ENCODE measurements at places on chromosomes 3 and 15.

DNA sequence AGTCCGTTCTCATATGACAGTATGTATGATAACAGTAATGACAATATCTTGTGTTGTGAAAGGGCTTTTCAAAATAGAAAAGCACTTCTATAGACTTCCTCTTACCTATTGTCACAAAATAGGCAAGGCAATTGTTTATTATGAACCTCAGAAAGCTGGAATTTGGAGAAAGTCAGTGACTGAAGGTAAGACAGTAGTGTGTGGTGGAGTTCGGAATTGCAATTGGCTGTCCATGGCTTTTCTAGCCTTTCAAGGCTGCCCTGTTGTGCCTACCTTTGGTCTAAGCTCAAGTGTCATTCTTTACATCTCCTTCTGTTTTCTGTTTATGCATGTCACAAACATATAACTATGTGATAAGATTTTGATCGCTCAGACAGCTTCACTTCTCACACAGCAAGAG is 219.3 kb upstream of the NR2E3 start:
- no peak for DNase-seq

DNA sequence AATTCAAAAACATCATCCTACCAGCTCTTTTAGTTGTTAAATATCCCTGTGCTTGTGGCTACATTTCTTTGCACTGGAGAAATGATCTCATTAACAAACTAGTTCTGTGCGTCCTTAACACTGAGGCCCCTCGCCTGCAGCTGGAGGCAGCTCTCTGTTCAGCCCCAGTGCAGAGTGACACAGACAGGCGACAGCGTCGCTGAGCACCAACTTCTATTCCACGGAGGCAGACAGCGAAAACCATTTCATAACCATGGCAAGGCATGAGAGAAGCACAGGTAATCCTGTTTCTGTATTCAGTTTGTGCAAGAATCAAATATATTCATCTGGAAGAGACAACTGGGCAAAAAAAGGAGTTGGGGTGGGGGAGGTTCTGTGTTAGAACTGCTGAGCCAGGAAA is 530.7 kb downstream of the ZIC1 start:
- DNase-seq = no peak

DNA sequence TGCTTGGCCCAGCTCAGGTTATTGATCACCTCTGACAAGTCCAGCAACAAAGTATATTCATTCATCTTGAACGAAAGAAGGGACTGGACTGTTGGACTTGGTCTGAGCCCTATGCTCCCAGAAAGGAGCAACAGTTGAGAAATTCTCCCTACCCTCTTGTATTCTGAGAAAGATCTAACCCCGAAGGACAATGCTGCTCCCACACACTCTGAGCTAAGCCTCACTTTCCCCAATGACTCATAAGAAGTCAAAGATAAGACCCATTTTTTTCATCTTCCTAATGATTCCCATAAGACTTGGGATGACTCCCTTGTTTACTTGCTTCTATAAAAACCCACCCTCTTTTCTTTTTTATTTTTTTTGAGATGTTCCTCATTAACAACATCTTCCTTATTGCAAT is 549.4 kb upstream of the MDFIC2 start:
- no peak for DNase-seq

DNA sequence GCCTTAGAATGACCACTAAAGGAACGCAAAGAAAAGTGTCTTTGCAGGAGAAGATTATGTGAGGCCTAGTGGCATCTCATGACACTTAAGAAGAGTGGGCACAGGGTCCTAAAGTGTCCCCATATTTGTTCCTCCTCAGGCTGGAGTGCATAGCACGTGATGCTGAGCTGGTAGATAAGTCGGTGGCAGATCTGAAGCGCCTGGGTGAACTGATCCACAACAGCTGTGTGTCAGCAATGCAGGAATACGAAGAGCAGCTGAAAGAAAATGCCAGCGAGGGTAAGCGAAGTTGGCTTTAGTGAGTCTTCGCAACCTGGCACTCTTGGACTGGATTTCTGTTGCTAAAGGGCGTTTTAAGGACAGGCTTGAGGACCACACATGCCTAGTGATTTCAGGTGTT is 92.6 kb downstream of the CHD2 start:
- DNase-seq = no peak

DNA sequence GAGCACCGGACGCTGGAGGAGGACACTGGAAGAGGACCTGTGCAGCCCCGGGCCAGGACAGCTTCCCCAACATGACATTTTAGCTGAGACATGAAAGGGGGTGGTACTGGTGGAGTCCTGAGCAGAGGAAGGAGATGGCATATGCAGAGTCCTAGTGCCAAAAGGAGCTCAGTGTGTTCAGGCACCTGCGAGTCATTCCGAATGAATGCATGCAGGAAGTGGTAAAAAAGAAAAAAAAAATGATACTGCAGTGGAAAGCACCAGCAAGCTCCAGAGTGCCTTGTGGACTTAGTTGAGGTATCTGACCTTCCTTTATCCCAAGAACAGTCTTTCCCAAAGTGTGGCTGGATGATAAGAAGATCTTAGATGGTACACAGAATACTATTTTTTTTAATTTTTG is 6.6 kb upstream of the ZNF148 start:
- peak; percentile 19 for DNase-seq

- DNase-seq = peak; percentile 49
Measured at GRCh38 chr15:94287794-94288246, 56.5 kb downstream of the MCTP2 start.

- DNase-seq = no peak
Measured at GRCh38 chr3:114794894-114795630, 352.0 kb downstream of the ZBTB20 start.

DNA sequence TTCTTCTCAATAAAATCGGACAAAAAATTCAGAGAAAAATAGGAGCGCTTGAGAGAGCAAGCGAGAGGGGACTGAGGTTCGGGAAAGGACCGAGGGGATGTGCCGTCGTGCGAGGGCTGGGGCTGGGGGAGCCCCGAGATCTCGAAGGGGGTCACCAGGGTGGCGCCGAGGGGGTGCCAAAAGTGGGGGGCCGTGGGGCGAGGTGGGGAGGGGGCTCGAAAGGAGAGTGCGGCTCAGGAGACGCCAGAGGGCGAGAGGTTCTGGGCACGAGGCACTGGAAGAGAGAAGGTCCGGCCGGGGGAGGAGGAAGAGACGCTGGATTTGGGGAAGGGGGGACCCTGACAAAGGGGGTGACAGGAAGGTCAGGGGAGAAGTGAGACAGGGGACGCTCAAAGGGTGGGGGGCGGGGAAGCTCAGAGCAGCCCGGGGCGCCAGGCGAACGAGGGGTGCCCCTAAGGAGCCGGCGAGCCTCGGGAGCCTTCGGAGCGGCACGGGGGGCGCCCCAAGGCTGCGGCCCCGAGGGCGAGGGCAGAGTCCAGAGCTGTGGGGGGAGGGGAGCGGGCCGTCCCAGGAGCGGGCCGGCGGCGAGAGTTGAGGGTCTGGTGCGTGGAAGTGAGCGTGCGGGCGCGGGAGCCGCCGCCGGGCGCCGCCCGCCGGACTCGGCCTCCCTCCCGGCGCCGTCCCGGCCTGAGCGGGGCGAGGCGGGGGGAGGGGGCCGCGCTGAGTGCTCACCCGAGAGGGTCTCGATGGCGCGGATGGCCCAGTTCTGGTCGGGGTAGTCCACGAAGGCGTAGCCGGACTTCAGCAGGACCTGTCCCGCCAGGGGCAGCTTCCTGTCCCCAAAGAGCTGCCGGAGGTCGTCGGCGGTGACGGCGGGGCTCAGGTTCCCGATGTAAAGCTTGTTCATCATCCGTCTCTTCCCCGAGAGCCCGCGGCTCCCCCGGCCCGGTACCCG is 514 bp downstream of the IGF2BP2 start:
- peak; percentile 29 for DNase-seq

GRCh38 chr15:75112848-75113492 is 88.7 kb upstream of the C15orf39 start:
- no peak for DNase-seq

GRCh38 chr15:51718219-51718618 is 19.2 kb downstream of the LYSMD2 start:
- DNase-seq = no peak

GRCh38 chr15:79965846-79966630 is 5.0 kb downstream of the BCL2A1 start:
- DNase-seq = no peak

GRCh38 chr3:22159004-22159695 is 408.1 kb upstream of the ZNF385D start:
- DNase-seq = no peak

- no peak for DNase-seq
Measured at GRCh38 chr3:185851959-185852358, 27.1 kb upstream of the IGF2BP2 start.

DNA sequence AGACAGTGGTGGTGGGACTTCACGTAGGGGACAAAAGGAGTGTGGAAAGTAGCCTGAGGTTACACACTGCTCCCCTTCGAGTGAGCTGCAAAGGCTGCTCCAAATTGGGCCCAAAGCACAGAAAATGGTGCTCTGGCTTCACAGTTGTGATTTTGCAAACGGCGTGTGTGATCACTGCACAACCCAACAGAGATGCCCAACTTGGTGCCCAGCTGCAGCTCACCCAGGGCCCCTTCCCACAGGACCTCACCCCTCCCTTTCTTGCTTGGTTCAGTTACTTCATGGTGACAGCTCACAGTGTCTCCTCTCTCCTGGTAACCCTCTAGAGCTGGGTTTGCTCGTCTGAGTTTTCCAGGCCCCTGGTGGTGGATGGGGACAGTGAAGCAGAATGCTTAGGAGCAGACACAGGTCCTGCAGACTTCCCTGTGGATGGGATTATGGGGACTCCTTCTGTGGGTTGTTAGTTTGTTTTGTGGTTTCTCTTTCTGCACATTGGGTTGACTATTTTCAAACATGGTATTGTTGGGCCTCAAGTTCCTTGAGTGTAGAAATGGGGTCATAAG is 98.3 kb downstream of the TOP2B start:
- no peak for DNase-seq

DNA sequence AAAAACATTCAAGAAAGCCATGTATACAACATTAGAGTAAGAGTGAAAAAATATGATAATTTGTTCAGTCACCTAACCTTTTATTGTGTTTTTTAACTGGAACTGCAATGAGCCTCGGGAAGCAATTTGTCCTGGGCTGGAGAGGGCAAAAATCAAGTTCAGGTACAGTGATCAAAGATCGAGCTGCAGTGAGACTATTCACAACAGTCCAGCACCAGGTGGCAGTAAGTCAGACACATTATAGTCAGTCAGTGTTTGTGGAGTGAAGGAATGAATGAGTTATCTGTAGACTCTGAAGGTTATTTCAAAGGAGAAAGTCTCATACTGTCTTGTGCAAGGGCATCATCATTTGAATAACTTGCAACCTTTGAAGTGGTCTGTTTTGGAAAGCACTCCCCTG is 116.6 kb downstream of the CHDH start:
- no peak for DNase-seq

GRCh38 chr3:176395240-176395639 is 802.0 kb downstream of the TBL1XR1 start:
- no peak for DNase-seq

GRCh38 chr3:163368168-163368567 is 1710.1 kb downstream of the SI start:
- no peak for DNase-seq

DNA sequence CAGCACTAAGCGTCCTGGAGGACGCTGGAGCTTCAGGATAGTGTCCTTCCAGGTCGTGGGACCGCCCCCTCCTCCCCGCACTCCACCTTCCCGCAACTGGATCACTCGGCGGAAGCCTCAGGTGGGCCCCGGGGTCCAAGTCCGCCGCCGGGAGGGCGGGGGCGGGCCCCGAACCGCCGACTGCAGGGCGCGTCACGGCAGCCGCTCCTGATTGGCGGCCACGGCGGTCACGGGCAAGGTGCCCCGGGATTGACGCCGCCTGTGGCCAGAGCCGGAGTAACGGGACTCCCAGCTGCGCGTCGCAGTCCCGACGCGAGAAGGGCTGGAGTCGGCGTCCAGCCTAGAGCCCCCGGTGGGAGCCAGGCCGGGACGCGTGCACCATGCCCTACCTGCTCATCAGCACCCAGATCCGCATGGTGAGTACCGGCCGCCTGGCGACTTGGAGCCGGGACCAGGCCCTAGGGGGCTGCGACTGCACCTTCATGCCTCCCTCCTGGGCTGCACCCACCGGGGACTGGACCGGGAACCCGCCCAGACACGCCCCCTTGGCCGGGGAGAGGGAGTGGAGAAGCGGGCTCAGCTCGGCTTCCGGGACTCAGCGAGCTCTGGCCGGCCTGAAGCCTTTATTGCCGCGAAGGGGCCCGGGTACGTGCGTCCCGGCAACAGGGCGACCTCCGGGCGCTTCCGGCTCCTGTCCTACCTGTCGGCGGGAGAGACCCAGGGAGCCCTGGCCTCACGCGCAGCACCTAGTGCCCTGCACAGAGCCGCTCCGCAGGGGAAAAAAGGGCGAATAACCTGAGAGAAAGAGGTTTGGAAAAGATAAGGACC is at the start of gene GCHFR:
Gene GCHFR, plus strand, starts transcription at position 268 of the 828 bp plus-strand sequence. Its CDS starts 113 bp downstream, at position 381.
- peak; percentile 74 for DNase-seq

DNA sequence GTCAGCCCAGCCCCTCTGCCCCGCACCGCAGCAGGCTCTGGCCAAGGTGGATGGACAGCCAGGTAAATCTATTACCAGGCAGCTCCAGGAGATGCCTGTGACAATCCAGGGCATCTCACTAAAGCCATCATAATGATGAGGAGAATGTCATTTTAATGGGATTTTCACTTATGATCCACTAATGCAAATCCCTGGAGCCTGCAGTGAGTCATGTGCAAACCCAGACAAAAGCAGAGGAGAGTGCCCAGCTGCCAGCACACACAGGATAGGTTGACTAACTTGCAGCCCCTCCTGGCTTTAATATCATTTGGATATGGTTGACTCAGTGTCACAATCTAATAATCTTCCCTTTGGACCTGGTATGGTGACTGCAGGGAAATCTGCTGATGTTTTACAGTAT is 206.9 kb upstream of the TRIM42 start:
- no peak for DNase-seq

- DNase-seq = no peak
Measured at GRCh38 chr15:67303490-67304363, 49.1 kb downstream of the IQCH start.

GRCh38 chr15:101641129-101641764 is 10.9 kb downstream of the TM2D3 start:
- peak; percentile 75 for DNase-seq

GRCh38 chr15:89680282-89680873 is 1.2 kb upstream of the PLIN1 start:
- no peak for DNase-seq

GRCh38 chr3:78249294-78249693 is 1209.4 kb downstream of the ROBO2 start:
- DNase-seq = no peak

- no peak for DNase-seq
Measured at GRCh38 chr15:28191832-28192231, 92.7 kb upstream of the OCA2 start.

GRCh38 chr15:78201281-78202190 is 32.8 kb downstream of the ACSBG1 start:
- no peak for DNase-seq

DNA sequence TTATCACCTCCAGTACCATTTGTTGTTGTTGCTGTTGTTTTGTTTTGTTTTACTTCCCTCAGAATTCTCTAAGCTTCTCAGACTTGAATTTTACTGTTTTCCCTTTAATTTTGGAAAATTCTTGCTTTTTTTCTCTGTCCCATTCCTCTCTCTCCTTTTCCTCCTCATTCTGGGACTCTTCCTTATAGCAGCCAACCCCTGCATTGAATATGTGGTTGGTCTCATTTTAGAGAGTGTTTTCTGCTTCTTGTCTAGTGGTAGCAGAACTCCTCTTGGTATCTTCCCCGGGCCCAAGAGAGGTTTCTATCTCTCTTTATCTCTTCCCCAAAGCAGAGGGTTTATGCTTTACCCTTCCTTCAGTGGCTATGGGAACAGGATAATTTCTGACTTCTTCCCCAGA is 113.6 kb downstream of the SPATA16 start:
- DNase-seq = no peak

- no peak for DNase-seq
Measured at GRCh38 chr15:85361323-85361722, 19.1 kb upstream of the AKAP13 start.

- no peak for DNase-seq
Measured at GRCh38 chr3:186628756-186629155, 11.4 kb upstream of the FETUB start.

- DNase-seq = no peak
Measured at GRCh38 chr3:171358881-171359198, 101.4 kb downstream of the TNIK start.

Measured in activated CD4-positive, alpha-beta T cell treated with anti-CD3 and anti-CD28 coated beads, Interleukin-2, amount 50 U/mL, for 48 hours (primary cell).